ENCODE measurements at places on chromosomes 6 and 20.

GRCh38 chr6:152952866-152953509 is 29.9 kb downstream of the FBXO5 start:
- DNase-seq: no peak

- DNase-seq: no peak
These were observed 20.2 kb upstream of the APMAP start for GRCh38 chr20:25012616-25013189.

DNA sequence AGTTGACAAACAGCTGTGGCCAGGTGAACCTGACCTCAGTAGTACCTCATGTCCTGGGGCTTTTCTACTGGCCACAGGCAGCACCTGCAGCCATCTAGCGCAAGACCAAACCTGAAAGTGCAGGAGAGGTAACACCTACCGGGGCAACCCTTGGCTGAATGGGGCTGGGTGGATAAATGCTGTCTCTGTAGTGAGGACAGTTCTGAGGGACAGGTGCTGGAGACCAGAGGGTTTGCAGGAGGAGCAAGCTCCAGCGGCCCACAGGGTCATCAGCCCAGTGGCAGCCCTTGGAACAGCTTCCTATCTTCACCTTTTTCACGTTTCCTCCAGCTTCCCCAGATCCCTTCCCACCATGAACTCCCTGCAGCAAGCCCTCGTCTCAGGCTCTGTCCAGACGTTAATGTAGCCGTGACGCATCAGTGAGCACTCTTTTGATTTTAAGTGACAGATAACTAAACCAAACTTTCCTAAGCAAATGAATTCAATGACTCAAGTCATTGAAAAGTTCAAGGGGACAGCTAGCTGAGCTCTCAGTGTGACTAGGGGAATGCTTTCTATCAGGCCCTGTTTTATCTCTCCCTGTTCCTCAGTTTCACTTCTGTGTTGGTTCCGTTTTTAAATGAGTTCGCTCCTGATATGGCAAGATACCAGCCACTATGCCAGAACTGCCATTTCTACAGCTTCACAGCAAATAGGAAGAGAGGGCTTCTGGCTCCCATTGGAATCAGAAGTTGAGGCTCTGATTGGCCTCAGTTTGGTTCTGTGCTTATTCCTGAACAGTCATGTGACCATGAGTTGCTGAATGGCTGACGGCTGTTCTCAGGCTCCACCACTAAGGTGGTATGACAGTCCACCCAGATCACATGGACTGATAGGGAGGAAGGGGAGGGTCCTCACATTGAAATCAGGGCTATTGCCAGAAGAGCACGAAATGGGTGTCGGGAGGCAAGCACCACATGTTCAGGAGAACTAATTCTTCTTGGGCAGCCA is 12.1 kb upstream of the PFDN4 start:
- DNase-seq: no peak

GRCh38 chr6:130113201-130113710 is 94.9 kb downstream of the L3MBTL3 start:
- no peak for DNase-seq

- no peak for DNase-seq
These were observed 725 bp upstream of the ISM1 start for GRCh38 chr20:13220194-13220903.

- DNase-seq: no peak
These were observed 157.8 kb downstream of the TPBG start for GRCh38 chr6:82521369-82521768.

DNA sequence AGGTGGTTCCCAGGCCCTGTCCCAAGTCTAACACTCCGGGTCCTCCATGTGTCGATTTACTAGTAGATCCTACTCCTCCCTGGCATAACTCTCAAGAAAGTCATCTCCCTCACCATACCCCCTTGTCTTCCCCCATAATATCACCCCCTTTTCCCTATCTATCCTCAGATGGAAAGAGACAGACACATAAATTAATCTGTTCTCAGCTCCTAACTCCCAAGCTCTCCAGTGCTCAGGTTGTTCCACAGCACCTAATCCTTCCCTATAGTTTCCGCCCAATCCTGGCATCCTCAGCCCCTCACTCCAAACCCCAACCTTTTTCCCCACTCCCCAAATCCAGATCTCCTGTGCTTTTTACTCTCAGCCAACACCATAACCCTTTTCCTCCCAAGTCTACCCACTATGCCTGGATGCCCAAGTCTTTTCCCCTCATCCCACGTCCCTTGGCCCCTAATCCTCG is 808 bp downstream of the ILRUN start:
- no peak for DNase-seq

DNA sequence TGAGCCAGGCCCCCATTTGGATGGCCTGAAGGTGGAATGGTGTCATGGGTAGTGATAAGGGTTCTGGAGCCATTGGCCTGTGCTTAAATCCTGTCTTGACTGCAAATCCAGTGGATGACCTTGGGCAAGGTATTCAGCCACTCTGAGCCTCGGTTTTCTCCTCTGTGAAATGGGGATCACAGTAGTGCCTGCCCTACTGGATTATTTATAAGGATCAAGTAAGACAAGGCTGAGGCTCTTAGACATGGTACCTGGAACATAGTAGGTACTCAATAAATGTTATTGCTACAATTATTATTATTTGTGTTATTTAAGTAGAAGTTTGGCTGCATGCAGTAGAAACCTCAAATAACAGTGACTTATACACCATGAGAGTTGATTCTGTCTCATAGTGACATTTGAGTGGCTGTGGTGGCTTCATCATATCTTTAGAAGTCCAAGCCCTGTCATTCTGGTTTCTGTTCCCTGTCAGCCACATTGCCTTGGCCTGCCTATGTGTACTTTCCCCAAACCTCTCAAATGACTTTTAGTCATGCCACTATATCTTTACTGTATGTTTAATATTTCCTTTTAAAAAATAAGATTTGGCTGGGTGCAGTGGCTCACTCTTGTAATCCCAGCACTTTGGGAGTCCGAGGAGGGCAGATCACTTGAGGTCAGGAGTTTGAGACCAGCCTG is 37.6 kb upstream of the CHMP4B start:
- no peak for DNase-seq

- no peak for DNase-seq
These were observed 10.8 kb upstream of the ARMC2 start for GRCh38 chr6:108837236-108837971.

DNA sequence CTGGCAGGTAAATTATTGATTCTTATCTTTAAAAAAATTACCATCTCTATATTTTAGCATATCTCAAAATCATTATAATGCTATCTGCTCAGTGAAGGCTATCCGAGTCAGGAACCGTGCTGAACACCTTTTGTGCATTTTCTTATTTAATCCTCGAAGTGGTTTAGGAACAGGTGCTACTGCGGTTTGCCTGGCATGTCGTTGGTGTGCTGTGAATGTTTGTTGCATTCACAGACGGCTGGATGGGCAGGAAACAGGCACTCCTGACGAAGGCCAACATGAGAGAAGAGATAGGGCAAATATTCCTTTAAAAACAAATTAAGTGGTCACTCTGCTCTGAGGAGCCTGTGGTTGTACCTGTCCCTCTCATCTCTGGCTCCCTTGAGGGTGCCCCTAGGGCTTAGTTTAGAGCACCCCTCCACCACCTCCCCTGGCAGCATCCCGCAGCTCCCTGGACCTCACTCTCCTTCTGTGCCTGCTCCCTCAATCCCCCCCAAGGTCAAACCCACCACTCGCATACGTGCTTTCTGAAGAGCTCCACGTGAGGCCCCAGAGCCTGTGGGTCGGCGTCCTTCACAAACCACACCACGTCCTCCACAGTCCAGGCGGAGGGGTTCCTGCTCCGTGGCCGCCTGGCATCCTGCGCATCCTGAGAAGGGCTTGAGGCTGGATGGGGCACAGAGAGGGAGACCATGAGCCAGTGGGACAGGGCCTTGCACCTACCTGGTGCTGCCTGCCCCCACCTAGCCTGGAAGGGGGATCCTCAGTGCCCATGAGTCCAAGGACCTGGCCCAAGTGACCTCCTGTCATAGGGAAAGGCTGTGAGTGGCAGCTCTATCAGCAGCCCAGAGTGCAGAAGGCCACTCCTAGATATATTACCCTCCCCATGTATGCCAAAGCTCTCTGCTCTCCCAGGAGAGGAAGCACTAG is 116.5 kb downstream of the SCML4 start:
- no peak for DNase-seq

- DNase-seq: no peak
These were observed 77.5 kb upstream of the GJE1 start for GRCh38 chr6:142055219-142055618.

- no peak for DNase-seq
These were observed 20.6 kb downstream of the JARID2 start for GRCh38 chr6:15266423-15266996.

- DNase-seq: no peak
These were observed 11.7 kb upstream of the SIRPB1 start for GRCh38 chr20:1631309-1632151.

DNA sequence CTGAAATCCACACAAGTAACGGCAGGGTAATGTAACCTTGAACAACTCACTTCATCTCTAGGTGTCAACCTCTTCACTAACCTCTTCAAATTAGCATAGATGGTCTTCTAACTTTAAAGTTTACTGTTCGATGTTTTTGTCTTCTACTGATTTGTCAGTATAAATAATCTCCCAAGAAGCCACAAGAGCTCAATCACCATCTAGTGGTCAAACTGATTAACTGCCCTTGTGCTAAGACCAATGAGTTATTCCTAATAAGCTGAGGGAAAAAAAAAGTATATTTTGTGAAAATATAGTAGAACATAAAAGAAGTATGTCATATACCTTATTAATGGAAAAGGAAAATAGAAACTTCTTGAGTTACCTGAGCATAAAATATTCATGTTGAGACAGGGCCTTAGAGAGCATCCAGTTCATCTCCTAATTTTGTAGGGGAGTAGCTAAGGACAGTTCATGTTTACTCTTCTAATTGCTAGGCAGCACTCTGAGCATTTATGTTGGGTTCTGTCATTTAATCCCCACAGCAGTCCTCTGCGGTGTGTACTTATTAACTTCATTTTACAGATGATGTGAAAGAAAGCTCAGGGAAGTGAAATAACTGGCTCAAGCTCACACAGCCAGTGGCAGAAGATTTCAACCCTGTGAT is 317.1 kb downstream of the ESR1 start:
- DNase-seq: no peak

All from AG09319 (cell line).